Activated naive CD8-positive, alpha-beta T cell treated with anti-CD3 and anti-CD28 coated beads for 36 hours (primary cell): ENCODE measurements at places on chromosomes 4 and X.

DNA sequence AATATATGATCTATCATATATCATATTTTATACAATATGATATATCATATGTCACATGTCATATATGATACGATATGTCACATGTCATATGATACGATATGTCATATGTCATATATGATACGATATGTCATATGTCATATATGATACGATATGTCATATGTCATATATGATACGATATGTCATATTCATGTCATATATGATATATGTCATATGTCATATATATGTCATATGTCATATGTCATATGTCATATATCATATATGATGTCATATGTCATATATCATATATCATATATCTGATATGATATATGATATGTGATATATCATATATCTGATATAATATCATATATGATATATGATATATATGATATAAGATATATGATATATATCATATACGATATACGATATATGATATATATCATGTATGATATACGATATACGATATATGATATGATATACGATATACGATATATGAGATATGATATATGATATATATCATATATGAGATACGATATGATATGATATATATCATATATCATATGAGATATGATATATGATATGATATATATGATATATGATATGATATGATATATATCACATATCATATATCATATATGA, 122.3 kb upstream of the USP9X start:
- DNase-seq, result no peak

- DNase-seq, result no peak
These were observed 18.8 kb downstream of the PRKG2 start for GRCh38 chr4:81196126-81196650.

GRCh38 chr4:92241094-92241493, 62.7 kb upstream of the GRID2 start:
- DNase-seq, result no peak

- DNase-seq, result no peak
These were observed 269.8 kb downstream of the BCOR start for GRCh38 chrX:39827951-39828350.

- no peak for DNase-seq
These were observed 58.7 kb downstream of the RWDD4 start for GRCh38 chr4:183600189-183600685.

DNA sequence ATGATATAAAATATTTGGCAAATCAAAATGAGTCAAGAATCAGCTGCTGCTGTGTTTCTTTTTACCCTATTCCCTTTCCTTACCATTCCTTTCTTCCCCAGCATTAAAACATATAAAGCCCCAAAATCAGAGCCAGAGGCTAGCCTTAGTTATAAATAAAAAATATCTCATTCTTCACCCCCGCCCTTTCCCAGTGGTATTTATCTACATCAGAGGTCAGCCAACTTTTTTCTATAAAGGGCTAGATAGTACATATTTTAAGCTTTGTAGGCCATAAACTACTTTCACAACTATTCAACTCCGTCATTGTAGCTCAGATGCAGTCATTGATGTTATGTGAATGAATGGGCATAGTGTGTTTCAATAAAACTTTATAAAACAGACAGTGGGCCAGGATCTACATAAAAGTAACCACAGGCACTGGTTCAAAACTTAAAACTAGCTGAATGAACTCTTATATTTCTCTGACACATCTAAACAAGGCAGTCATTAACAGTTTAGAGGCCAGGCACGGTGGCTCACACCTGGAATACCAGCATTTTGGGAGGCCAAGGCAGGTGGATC, 30.5 kb upstream of the TCEANC start:
- no peak for DNase-seq

DNA sequence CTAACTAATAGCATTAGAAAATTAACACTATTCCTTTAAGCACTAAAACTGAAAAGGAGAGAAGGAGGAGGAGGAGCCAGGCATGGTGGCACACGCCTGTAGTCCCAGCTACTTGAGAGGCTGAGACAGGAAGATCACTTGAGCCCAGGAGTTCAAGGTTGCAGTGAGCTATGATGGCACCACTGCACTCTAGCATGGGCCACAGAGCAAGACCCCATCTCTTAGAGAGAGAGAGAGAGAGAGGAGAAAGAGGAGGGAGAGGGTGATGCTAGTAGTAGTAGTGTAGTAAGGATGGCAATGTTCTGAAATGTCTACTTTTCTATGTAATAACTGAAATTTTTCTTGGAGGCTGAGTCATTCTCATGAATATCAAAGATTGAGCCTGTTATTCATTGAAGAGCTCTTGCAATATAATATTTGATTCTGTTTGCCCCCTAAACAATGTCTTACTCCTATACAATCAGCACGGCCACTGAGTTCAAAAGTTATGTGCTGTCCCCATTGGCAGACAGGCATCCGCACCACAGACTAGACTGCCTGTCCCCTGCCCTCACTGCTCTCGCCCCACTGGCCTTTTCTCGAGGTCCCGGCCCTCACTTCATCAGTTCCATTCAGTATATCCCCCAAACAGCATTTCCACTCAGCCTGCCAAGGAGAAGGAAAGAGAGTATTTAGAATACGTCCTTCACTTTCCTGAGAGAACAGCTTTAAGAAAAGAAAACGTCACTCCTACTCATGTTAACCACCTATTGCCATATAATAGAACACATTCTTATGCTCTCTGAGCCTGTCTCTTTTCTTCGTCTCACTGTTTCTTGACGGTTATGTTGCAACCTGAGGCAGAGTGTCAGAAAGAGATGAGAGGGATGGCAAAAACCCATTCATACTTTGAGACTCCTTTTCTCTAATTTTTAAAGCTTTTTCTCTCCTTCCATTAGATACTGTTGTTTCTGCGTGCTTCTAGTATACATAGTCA, 238.1 kb downstream of the PALLD start:
- no peak for DNase-seq

- no peak for DNase-seq
These were observed 98.9 kb downstream of the EVC2 start for GRCh38 chr4:5609306-5610007.

GRCh38 chrX:129631849-129632248, 22.9 kb downstream of the APLN start:
- no peak for DNase-seq

- no peak for DNase-seq
These were observed 67.4 kb downstream of the MANBA start for GRCh38 chr4:102693262-102693850.

DNA sequence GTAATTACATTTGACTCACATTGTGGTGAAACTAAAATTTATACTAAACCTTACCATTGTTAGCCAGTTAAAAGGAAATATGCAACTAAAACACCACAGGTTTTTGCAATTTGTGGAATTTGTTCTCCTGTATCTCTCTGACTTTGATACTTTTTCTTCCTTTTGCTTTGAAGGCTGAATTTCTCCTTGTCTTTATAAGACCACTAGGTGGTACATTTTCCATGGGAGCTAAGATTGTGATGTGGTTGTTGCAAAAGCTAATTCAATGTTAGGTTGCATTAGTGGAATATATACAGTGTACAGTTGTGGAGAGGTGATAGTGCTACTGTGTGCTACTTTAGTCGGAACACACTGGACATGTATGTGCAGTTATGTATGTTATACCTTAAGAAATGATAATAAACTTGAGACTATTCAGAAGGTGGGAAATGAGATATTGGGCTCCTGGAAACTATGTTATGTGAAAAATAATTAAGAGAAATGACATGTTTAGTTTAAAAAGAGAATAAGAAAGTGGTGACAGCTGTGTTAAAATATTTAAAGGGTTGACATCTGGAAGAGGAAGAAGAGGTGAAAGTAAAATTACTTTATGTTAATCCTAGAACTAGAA, 70.3 kb downstream of the ARL9 start:
- DNase-seq, result no peak

- no peak for DNase-seq
These were observed 6.2 kb upstream of the AMOT start for GRCh38 chrX:112846782-112847181.

- no peak for DNase-seq
These were observed 205.9 kb downstream of the CHIC1 start for GRCh38 chrX:73768886-73769285.

- no peak for DNase-seq
These were observed 986 bp downstream of the MTMR8 start for GRCh38 chrX:64394059-64394873.

- DNase-seq, result no peak
These were observed 118.4 kb downstream of the CPZ start for GRCh38 chr4:8710946-8711345.

GRCh38 chr4:74772783-74773182, 21.5 kb downstream of the BTC start:
- DNase-seq, result no peak

GRCh38 chr4:82380344-82380743, 6.6 kb upstream of the HNRNPD start:
- no peak for DNase-seq

GRCh38 chr4:158673633-158674032, 1.5 kb downstream of the ETFDH start:
- no peak for DNase-seq

GRCh38 chr4:14059006-14059405, 431.5 kb upstream of the BOD1L1 start:
- DNase-seq, result no peak

- no peak for DNase-seq
These were observed 73.5 kb downstream of the IRF2 start for GRCh38 chr4:184400891-184401290.

- no peak for DNase-seq
These were observed 2.3 kb downstream of the ATP2B3 start for GRCh38 chrX:153519569-153520286.

DNA sequence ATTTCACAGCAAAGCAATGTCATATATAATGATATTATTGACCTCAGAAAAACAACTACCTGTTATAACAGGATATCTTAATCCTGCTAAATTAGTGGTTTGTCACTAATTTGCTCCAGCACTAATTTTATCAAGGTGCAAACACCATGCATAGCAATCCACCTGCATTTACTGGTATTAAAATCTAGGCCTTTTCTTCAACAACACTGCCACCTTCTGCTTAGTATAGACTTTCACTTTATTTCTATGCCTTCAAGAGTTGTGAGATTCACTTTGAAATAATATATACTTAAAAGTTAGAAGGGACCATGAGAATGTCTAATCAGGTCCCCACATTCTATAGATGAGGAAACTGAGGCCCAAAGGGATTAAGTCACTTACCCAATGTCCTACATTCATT, 82.1 kb upstream of the IQCM start:
- DNase-seq, result no peak

GRCh38 chrX:74119016-74119910, 184.7 kb upstream of the ZCCHC13 start:
- DNase-seq, result no peak

DNA sequence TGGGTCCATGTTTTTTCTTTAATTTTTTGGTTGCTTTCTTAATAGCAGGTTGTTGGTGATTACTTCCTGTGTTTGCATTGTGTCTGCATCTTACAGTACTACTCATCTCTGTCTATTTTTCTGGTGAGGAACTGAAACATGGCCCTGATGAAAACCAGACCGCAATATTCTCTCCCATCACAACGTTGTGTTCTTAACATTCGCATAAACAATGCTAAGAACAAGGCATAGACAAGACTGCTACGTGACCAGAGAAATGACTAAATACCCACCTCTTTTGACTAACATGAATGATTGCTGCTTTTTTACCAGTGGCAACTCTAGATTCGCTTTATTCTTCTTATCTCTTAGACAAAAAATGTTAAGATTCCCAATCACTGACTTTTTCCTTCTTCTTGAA, 179.1 kb downstream of the GC start:
- DNase-seq, result no peak

DNA sequence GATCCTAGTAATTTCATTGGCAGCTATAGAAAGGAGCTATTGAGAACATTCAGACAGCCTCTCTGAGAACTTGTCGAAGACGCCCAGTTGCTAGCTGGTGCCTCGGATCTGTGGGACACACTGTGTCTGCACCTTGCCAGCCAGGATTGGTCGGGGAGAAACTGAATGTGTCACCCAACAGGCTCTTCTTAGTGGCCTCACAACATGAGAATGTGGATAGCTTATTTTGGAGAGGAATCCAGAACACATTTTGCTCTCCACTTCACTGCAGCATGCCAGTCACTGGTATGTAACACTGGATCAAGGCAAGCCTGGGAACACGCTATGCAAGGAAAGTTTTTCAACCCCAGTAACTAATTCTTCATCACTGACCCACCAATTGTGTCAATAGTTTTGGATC, 89.5 kb upstream of the TRPC3 start:
- no peak for DNase-seq
